ENCODE measurements at places on chromosomes 6 and 20. TPM values are rescaled to one million over a fixed set of nuclear protein-coding genes. Genes with fewer than 3 reads are reported as not detected.

- H3K27ac ChIP-seq = no peak overlapping the region
- H3K4me3 ChIP-seq = no peak overlapping the region
- peaks cover 13% of the 10 kb centered on the region for H3K27me3 ChIP-seq
- H3K36me3 ChIP-seq = no peaks in the 10 kb centered on the region
- no peak for DNase-seq
- no peaks in the 10 kb centered on the region for H3K4me1 ChIP-seq
These were observed 298.4 kb upstream of the MOCS1 start for GRCh38 chr6:40232698-40233097.

The WFDC10B gene
- not detected for total RNA-seq

- no peak overlapping the region for H3K4me3 ChIP-seq
- peaks cover 6% of the 10 kb centered on the region for H3K27me3 ChIP-seq
- DNase-seq = no peak
- H3K4me1 ChIP-seq = no peaks in the 10 kb centered on the region
- no peaks in the 10 kb centered on the region for H3K36me3 ChIP-seq
- no peak overlapping the region for H3K27ac ChIP-seq
These were observed 840 bp downstream of the DEFB132 start for GRCh38 chr20:258269-258858.

The VGLL2 gene
- 1.2 TPM for total RNA-seq

DNA sequence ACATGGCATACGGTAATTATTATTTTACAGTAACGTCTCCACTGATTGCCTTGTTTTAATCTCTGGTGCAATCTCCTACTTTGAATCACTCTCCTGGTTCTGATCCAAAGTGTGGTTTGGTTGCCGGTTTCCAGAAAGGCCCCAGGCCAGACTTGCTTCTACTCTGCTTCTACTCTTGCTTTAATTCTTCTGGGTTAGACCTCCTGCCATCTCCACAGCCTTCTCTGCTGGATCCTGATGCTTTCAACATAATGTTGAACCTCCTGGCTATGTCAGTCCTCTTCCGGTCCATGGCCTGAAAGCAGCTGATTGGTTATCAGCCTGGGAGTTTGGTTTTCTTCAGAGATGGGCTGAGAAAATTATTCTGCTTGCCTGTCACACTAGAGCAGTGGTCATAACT lies 266.5 kb upstream of the RIMS1 start:
- no peaks in the 10 kb centered on the region for H3K4me1 ChIP-seq
- no peak for DNase-seq
- no peaks in the 10 kb centered on the region for H3K27me3 ChIP-seq
- H3K27ac ChIP-seq = no peak overlapping the region
- H3K36me3 ChIP-seq = no peaks in the 10 kb centered on the region

DNA sequence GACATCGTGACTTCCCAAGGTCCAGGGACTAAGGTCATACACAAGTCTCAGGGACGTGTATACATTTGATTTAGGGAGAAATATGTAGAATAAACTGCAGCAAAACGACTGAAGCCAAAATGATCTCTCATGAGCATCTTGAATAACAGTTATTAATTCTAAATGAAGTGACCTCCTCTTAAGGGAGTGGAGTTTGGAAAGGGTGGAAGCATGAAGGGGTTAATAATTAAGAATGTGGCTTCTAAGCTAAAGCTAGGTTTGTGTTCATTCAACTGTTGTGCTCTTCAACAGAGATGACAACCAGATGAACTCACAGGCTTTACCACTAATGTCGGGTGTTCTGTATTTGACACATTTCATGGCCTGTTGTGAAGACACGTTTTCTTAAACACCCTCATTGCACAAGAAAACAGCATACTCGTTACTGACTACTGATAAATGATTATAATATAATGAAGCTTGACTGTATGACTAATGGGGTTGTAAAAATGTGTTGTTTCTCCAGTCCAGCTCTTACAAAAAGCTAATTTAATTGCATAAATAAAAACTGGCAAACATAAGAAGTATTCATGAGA lies 1.5 kb downstream of the PPP1R14C start:
- H3K27me3 ChIP-seq = peaks cover 60% of the 10 kb centered on the region
- no peak overlapping the region for H3K4me3 ChIP-seq
- no peaks in the 10 kb centered on the region for H3K36me3 ChIP-seq
- peaks cover 23% of the 10 kb centered on the region for H3K4me1 ChIP-seq
- no peak for DNase-seq

DNA sequence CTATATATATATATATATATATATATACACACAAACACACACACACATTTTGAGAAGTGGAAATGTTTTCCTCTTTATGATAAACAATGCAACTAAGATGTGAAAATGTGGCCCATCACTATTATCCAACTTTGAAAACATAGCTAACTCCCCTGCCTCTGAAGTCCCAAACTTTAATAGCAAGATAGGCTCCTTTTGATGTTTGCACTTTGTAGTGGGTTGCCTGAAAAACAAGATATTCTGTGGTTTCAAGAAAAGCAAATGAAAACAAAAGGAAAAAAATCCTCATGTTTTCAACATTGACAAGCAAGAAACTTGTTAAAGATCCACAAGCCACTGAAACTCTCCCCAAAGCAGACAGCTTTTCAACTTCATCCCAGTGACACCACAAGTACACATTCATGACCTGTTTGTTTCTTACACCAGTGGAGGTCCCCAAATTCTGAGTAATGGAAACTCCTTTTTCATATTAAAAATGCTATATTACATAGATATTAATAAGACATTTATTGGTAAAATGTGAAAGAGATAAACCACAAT lies 90.0 kb downstream of the IPCEF1 start:
- no peaks in the 10 kb centered on the region for H3K4me1 ChIP-seq
- no peaks in the 10 kb centered on the region for H3K36me3 ChIP-seq
- no peaks in the 10 kb centered on the region for H3K27me3 ChIP-seq

The AVP gene
- total RNA-seq = not detected

GRCh38 chr20:35988910-35989463 lies 20.6 kb downstream of the CNBD2 start:
- no peaks in the 10 kb centered on the region for H3K27me3 ChIP-seq
- no peak overlapping the region for H3K27ac ChIP-seq
- H3K36me3 ChIP-seq = no peaks in the 10 kb centered on the region
- no peak for DNase-seq
- H3K4me1 ChIP-seq = no peaks in the 10 kb centered on the region

The TAF8 gene
- 3.8 TPM for total RNA-seq

The ENPP3 gene
- total RNA-seq = not detected
